ENCODE measurements at places on chromosomes 16 and 17.

DNA sequence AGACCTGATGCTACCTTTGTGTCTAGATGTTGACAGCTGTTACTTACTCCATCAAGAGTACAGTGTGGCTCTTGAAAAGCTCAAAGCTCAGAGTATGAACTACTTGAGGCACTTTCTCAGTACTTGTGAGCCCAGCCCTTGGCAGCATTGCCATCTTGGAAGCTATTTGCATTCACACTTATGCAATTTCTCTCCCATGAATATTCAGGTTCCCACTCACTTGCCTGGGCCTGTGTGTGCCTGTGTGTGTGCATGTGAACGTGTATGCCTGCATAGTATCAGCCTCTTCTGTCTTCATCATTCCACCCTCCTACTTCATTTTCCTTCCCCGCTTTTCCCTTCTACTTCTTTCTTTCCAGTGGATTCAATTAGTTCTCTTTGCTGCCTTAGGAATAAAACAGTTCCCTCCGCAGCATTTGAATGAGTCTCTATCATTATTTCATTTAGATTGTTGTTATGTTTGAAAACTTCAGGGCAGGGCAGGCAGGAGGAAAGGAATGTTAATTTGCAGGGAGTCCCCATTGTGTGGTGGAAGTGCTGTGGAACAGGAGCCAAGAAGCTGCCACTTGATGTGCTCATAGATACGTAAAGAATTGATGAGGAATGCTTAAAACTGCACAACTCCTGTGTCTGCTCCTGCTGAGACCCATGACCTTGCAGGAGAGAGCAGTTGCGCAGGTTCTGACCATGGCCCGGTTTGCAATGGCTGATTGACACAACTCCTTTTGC, 58.9 kb downstream of the HS3ST4 start:
- no peak for DNase-seq

GRCh38 chr16:35731341-35732040, 2272.1 kb downstream of the TP53TG3F start:
- DNase-seq = no peak

DNA sequence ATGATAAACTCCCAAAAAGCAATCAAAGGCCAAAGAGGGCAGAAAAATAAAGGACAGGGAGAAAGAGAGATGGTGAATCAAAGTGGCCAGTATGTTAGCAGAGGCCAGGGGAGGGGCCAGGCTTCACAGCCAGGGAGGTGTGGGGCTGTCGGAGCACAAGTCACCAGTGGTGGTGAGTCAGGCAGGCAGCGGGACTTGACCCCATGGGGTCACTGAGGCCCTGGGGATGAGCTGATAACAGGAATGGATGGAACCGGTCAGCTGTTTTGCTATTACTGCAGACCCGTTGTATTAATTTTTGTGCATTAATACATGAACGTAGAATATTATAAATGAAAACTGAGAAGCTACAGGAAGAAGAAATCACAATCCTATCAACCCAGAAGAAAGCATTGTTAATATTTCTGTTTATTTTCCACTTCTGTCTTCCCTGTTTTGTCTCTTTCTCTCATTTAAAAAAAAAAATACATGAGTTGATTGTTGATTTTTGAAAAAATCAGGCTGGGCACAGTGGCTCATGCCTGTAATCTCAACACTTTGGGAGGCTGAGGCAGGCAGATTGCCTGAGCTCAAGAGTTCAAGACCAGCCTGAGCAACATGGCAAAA, 106.9 kb downstream of the SOCS1 start:
- DNase-seq = no peak

DNA sequence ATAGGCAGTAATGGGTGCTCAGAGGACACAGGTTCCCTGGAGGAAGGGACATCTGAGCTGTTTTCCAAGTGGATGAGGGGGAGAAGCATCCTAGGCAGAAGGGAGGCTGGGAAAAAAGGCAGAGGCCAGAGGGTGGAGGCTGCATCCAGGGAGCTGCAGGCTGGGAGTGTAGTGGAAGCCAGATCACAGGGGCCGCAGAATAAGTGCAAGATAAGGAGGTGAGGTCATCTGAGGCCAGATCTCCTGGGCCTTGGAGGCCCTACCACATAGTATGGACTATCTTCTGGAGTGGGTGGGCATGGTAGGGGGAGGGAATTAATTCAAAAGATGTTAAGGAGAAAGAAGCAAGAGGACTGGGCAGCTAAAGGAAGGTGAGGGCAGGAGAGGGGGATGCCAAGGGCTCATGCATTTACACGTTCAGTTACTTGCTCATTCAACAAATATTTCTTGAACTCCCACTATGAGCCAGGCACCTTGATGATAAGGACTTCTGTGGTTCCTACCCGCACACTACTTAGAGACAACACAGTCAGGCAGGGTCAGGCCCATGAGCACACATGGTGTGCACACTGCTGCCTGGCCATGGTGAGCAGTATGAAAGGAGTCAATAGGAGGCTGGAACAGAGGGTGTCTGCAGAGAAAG, 2.4 kb upstream of the RIPOR1 start:
- no peak for DNase-seq

GRCh38 chr16:23694644-23695373, 16.1 kb downstream of the PLK1 start:
- DNase-seq = no peak

DNA sequence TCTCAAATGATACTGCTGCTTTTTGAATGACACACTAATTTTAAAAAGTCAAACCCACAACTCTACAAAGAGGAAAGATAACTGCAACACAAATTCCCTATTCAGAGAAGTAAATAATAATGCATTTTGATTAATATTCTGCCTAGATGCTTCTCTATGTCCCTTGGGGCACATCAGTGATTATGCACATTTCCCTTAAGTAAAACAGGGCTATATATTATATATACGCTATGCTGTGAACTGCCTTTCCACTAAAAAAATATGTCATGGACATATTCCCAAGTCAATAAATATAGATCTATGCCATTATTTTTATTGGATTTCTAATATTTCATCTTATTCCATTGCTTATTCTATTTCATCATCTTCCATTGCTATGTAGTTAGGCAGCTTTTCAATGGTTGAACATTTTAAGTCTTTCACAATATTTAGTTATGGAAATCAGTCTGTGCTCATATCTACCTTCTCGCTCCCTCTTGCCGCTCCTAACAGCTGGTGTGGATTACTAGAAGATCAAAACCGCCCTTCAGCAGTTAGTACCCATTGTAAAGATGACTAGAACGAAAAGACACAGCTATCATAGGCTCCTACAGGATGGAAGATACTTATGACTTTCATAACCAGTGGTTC, 468.2 kb upstream of the GOT2 start:
- DNase-seq = no peak

- DNase-seq = no peak
Observed at GRCh38 chr17:33334703-33335102, 41.6 kb upstream of the ASIC2 start.

DNA sequence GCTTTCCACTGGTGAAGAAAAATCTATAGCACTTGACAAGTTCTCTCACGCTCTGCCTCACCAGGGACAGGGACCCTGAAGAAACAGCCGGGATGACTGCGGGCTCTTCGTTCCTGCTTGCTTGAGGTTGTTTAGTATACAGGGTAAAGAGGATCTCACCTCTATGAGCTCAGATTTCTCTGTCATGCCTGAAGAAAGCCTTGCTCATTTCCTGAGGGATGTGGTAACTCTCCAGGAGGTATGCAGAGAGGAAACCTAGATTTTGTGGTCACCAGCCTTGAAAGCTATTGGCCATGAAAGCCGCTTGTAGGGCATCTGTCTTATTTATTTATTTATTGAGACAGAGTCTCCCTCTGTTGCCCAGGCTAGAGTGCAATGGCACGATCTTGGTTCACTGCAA, 23.2 kb downstream of the USP43 start:
- no peak for DNase-seq

GRCh38 chr17:32875923-32876416, 954 bp downstream of the MYO1D start:
- DNase-seq = no peak

- DNase-seq = no peak
Observed at GRCh38 chr16:58329135-58329534, 34.3 kb upstream of the PRSS54 start.

DNA sequence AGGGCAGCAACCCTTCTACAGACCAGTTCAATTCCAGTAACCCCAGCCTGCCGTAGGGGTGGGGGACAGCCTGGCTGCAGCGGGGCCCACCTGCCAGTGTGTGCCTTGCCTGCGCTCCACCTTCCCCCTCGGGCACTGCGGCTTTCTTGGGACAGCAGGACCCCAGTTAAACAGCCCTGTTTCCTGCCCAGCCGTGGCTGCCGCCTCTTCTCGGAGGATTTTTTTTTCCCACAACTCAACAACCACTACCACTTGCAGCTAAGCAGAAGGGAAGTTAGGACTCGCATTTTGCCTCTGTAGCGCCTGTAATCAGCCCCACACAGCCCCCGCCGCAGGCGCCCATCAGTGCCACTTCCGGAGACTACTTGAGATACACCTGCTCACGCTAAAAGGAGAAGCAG, 76.1 kb downstream of the RAI1 start:
- DNase-seq = peak; percentile 72

DNA sequence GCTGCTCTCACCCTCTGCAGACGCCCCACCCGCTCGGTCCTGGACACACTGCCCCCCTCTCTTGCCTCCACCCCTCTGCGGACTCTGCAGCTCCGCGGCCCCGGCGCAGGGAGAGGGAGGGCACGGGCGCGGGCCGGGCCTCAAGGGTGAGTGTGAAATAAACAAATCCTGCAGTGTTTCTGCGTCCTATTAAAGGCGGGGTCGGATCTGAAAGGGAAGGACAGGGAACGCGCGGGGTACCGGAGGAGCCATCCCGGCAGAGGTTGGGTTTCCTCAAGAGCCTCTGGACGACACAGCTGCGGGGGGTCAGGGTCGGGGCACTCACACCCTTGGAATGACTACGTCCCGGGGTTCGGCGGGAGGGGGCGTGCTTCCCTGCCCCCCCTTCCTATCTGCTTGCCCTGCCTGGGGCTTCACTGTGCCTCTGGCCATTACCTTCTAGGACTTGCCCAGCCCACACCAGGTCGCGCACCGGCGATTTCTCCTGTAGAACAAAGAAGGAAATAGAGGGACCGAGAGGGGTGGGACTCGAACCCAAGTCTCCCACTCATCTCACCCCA, 466 bp upstream of the HSF4 start:
- DNase-seq = no peak

DNA sequence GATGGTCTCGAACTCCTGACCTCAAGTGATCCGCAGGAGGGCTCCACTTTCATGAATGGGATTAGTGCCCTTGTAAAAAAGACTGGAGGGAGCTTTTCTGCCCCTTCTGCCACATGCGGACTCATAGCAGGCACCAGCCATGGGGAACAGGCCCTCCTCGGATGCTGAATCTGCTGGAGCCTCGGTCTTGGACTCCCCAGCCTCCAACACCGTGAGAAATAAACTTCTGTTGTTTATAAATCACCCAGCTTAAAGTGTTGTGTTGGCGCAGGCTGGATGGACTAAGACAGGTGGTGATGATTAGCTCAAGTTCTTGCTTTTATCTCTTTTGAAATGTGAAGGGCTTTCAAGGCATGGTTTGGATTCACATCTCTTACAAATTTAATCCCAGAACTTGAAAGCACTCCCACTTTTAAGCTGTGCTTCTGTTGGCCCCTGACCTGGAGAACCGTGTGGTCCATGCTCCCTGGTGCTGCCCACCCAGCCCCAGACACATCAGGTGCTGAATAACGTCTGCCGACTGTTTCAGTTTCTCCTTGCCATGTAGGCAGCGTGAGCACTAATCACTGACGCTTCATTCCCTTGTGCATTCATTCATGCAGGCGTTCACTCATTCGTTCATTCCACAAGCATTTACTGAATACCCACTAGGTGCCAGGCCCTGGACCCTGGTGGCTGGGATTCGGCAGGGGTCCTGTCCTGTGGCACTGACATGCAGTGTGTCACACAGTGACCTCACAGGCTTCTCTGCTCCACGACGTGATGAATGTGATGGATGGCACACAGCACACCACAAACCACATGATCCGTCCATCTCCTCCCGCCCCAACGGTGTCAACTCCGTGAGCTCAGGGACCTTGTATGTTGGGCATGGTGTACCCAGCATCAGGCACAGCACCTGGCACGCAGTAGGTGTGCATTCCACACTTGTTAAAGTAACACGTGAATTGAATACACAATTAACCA, 8.9 kb downstream of the CIBAR2 start:
- DNase-seq = no peak

GRCh38 chr16:75486014-75486675, 9.1 kb downstream of the CHST6 start:
- peak; percentile 46 for DNase-seq

GRCh38 chr17:8806253-8806925, 7.2 kb upstream of the MFSD6L start:
- no peak for DNase-seq

- DNase-seq = no peak
Observed at GRCh38 chr17:64781810-64782555, 119.9 kb upstream of the SMURF2 start.

GRCh38 chr17:333626-334396, 18.8 kb downstream of the RPH3AL start:
- DNase-seq = no peak

DNA sequence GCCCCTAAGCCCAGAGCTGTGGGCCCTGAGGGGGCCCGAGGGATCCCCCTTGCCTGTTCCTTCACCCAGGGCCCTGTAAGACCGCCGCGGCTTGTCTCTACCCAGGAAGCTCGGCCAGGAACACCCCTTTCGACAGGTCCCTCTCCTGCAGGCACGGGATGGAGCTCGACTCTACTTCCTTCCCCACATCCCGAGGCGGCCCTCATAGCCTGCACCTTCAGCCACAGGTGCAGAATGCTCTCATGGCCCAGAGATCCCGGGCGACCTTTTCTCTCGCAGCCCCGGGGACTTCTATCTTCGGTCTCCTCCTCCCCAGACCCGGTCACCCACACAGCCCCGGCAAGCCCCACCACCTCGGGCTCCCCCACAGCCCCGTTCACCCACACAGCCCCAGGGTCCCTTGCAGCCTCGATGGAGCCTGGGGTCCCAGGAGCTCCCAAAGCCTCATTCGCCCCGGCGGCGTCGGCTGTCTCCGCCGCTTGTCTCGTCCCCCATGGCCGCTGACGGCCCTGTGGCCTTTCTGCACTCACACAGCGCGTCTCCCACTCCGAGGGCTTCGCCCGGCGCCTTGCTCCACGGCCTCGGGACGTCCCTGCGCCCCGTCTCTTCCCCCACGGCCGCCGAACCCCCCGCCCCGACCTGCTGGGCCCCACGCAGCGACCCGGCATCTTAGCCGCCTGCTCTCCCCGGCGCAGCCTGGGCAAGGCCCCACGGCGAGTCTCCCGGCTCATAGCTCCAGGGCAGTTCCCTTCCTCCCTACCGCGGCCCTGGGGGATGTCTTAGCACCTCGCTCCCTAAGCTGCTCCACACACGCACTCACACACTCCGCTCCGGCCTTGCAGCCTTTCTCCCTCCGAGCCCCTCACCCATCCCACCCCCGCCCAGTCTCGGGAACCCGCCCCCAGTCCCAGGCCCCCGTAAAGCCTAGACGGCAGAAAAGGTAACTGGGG, 650 bp downstream of the KIAA0753 start:
- no peak for DNase-seq

GRCh38 chr17:70808596-70808995, 639.3 kb downstream of the KCNJ2 start:
- DNase-seq = no peak

DNA sequence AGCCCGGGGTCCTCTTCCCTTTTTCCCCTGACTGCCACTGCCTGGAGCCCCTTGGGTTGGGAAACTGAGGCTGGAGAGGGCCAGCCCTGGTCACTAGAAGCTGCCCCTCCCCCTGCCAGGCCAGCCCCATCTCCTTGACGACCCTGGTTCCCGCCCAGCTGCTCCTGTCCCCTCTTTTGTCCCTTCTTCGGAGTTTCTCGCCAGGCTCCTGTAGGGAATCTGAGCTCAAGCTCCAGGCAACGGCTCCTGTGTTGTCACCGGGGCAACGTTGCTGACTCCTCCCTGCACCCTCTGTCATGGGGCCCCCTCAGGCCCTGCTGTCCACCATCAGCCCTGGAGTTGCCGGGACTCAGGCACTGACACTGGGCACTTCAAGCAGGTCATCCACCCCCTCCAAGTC, 5.7 kb downstream of the LLGL1 start:
- no peak for DNase-seq

Measured in NCI-H1436 (cell line).